Mesothelial cell of epicardium (in vitro differentiated cells): ENCODE measurements at places on chromosomes 13 and 19.

- H3K4me3 ChIP-seq: no peak overlapping the region
- no peak for DNase-seq
- H3K27ac ChIP-seq: no peak overlapping the region
- no peaks in the 10 kb centered on the region for H3K36me3 ChIP-seq
- H3K4me1 ChIP-seq: no peaks in the 10 kb centered on the region
- H3K27me3 ChIP-seq: no peaks in the 10 kb centered on the region
Observed at GRCh38 chr19:41144403-41144802, 30.2 kb downstream of the CYP2F1 start.

GRCh38 chr19:5996623-5997320 lies 18.8 kb upstream of the RANBP3 start:
- H3K4me3 ChIP-seq: no peak overlapping the region
- no peak overlapping the region for H3K27ac ChIP-seq
- peaks cover 6% of the 10 kb centered on the region for H3K4me1 ChIP-seq
- DNase-seq: no peak

DNA sequence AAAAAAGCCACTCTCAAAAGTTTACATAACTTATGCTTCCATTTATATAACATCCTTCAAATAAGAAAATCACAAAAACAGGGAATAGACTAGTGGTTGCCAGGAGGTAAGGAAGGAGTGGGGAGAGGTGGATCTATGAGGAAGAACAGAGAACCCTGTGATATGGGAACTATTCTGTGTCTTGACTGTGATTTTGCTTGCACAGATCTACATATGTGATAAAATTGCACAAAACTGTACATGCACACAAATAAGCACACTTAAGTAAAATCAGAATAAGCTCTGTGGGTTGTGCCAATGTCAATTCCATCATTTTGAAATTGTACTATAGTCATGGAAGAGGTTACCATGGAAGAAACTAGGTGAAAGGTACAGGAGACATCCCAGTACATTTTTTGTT lies 121.6 kb upstream of the SGCG start:
- no peaks in the 10 kb centered on the region for H3K4me1 ChIP-seq
- no peaks in the 10 kb centered on the region for H3K27me3 ChIP-seq
- H3K27ac ChIP-seq: no peak overlapping the region
- DNase-seq: no peak
- no peak overlapping the region for H3K4me3 ChIP-seq

DNA sequence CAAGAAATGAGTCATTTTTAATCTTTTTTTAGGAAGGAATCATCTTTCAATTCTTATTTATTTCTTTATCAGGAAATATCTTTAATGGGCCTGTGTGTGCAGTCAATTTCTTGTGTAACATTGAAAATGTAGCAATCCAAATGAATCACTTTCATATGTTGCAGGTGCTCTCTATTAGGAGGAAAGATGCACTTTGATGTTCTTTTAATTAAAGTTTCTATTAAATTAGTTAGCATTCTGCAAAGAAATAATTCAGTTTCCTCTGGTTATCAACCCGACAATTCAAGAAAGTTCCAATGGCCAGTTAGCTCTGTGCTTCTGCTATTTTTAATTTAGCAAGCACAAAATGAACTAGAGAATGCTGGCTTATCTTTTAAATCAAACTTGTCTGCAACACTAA lies 212.0 kb downstream of the PCDH17 start:
- peaks cover 9% of the 10 kb centered on the region for H3K36me3 ChIP-seq
- H3K27ac ChIP-seq: no peak overlapping the region
- no peak overlapping the region for H3K4me3 ChIP-seq
- DNase-seq: no peak
- no peaks in the 10 kb centered on the region for H3K27me3 ChIP-seq
- no peaks in the 10 kb centered on the region for H3K4me1 ChIP-seq

- no peak within 1 kb of the TSS for H3K4me3 ChIP-seq
- H3K36me3 ChIP-seq: no peaks in the 10 kb centered on the region
- H3K27ac ChIP-seq: no peak within 1 kb of the TSS
- peaks cover 42% of the 10 kb centered on the region for H3K27me3 ChIP-seq
Observed at GRCh38 chr19:35585848-35586247, at the start of gene PMIS2. PMIS2 (plus strand) TSS chr19:35586173; CDS start chr19:35586260, 87 bp downstream.
